Inflammatory macrophage (primary cell): ENCODE measurements at places on chromosomes 12 and 14.

DNA sequence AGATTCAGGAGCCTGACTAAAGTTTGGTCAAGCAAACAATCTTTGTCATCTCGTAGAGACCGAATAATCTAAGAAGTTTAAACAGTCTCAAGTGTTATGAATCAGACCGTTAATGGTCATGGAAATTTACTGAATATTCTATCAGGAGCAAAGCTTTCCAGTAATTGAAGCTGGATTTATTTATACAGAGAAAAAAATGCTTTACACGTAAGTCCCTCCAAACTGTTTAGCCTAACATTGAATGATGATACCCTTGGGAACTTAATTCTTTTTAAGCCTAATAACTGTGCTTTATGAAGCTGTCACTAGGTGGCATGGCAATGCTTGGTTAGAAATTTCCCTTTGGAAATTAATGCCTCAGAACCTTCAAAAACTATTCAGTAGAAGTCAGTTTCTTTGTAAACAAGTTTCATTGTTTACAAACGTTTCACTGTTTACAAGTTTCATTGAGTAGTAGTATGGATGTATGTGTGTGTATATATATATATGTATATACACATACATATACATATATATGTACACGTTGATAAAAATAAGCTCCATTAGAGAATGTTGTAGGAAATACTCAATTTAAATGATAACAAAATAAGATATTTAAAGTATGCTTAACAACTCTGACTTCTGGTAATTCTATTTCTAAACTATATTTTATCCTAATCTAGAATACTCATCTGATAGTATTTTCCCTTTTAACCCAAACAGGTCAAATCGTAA is 32.1 kb downstream of the DEPDC4 start:
- DNase-seq = peak; percentile 51

GRCh38 chr14:78440356-78440894 is 270.3 kb downstream of the NRXN3 start:
- DNase-seq = no peak

- DNase-seq = no peak
These were observed 178.9 kb upstream of the MGAT4C start for GRCh38 chr12:86435053-86435452.

- no peak for DNase-seq
These were observed 32.5 kb downstream of the PACS2 start for GRCh38 chr14:105346876-105347586.

DNA sequence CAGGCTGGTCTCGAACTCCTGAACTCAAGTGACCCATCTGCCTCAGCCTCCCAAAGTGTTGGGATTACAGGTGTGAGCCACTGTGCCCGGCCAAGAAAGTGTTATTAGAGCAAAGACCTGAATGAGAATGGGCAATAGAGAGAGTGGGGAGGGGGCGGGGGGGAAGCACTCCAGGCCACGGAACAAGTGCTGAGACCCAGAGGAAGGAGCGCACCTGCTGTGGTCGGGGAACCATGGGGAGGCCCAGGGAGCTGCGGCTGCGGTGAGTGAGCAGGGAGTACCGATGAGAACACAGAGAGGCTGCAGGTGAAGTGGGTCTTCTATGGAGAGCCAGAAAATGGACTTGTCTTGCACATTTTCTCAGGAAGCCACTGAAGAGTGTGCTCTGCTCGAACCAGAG is 10.8 kb downstream of the SMIM41 start:
- DNase-seq = no peak

GRCh38 chr14:87686746-87687145 is 306.2 kb downstream of the GALC start:
- DNase-seq = no peak

DNA sequence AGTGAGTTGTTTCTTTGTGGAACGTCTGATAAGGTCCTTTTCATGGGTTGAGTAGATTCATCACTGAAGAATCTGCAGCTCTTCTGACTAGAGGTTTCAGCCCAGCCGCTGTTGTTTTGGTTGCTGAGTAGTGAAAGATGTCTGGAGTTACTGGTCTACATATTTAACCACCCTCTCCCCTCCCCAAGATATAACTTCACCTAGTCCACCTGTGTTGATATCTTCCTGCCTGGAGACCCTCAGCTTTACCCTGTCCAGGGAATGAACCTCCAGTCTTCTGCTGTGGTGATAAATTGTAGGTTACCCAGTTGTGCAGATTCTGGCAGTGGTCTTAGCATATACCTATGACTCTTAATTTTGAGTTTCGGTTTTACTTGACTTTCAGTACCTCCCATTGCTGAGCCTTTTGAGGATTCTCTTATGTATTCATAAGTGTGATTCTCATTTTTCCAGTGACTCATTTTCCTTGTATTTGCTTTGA is 62.9 kb downstream of the CCDC91 start:
- no peak for DNase-seq

DNA sequence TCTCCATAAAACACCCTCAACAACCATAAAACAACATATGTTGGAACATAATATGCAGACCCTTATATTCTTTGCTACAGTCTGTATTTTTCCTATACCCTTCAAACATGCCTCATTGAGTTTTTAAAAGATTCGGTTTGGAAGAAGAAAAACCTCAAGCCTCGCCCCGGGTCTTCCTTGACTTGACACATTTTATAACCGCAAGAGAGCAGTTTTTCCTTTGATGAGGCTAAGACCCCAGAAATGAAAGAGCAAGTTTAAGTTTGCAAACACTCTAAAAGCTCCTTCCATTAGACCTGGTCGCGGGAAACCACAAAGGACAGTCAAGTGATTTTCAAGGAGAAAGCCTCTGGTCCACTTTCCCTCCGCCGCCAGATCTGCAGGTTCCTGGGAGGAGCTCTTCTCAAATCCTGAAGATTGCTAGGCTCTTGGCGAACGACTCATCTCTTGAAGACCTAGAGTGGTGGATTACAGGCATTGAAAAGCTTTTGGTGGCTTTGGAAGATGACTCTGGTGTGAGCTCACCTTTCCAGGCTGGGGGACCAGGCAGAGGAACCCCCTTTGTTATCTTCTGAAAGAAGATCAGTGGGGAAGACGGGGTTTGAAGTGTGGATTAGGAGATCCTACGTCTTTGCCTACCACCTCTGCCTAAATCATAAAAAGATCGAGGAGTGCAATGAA is at the start of gene ASCL4:
Gene ASCL4 (plus strand): TSS at position 356 of the 681 bp plus-strand sequence. CDS start 515 bp downstream, outside the sequence.
- DNase-seq = no peak

GRCh38 chr14:50288146-50288545 is 23.9 kb downstream of the L2HGDH start:
- DNase-seq = no peak
